ENCODE measurements at places on chromosomes 4 and X.

DNA sequence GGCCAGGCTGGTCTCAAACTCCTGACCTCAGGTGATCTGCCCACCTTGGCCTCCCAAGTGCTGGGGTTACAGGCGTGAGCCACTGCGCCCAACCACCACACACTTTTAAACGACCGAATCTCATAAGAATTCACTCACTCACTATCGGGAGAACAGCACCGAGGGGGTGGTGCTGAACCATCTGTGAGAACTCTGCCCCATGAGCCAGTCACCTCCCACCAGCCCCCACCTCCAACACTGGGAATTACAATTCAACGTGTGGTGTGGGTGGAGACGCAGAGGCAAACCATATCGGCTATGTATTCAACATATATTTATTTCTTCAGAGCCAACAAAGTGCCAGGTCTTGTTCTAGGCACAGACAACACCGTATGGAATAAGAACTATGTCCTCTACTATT lies 3.6 kb downstream of the TLR3 start:
- no peak for DNase-seq

DNA sequence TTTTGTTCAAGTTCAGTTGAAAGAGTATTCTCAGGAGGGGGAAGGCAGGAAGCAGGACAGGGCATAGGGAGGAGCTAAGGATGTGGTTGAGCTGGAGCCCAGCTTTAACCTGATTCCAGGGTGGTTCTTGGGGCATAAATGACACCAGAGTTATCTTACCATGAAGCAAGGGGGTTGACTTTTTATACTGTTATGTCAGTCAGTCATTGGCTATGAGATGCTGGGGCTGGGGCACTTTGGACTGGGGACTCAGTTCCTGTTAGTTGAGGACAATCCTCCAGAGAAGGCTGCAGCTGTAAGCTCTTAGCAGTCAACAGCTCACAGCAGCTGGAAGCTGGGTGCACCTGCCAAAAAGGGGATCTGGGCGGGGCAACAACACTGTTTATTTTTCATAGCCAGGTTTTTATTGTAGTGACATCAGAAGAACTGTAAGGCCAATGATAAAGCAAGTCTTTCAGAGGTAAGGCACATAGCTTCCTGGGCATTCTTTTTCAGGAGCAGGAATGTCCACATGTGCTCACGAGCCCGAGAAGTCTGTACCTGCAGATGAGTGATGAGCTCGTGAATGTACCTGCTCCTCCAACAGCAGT lies 78.5 kb downstream of the MID1IP1 start:
- no peak for DNase-seq

GRCh38 chr4:74499986-74500781 lies 55.2 kb downstream of the AREG start:
- no peak for DNase-seq

GRCh38 chrX:68922013-68922412 lies 93.2 kb downstream of the EFNB1 start:
- no peak for DNase-seq

DNA sequence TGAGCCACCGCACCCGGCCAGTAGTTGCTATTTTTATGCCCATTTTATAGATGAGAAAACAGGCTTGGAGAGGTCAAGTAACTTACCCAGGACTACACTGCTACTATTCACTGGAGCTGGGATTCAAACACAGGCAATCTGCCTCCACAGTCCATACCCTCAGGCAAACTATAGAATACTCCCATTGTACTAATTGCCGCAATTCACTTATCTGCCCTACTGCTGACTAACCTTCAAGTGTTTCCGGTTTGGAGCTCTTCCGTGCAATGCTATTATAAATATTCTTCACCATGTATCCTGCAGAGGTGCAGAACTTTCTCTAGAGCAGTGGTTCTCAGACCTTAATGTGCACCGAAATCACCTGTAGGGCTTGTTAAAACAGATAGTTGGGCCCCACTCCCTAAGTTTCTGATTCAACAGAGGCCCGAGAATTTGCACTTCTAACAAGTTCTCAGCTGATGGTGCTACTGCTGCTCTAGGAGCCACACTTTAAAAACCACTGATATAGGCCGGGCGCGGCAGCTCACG lies 1.9 kb upstream of the G3BP2 start:
- no peak for DNase-seq

GRCh38 chr4:135371137-135371536 lies 1169.5 kb upstream of the PABPC4L start:
- DNase-seq: no peak

DNA sequence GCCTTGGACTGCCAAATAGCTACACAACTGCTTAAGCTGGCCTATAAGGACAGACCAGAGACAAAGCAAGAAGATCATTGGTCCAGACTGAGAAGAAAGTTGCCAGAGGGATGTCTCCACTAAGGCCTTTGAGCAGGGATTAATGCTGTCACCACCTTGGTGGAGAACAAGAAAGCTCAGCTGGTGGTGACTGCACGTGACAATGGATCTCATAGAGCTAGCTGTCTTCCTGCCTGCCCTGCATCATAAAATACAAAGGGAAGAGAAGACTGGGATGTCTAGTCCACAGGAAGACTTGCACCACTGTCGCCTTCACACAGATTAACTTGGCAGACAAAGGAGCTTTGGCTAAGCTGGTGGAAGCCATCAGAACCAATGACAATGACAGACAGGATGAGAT lies 40.5 kb upstream of the FAM120C start:
- DNase-seq: no peak

GRCh38 chr4:159077702-159078495 lies 25.0 kb upstream of the RAPGEF2 start:
- no peak for DNase-seq

GRCh38 chrX:2635342-2635741 lies 55.8 kb upstream of the CD99 start:
- no peak for DNase-seq

DNA sequence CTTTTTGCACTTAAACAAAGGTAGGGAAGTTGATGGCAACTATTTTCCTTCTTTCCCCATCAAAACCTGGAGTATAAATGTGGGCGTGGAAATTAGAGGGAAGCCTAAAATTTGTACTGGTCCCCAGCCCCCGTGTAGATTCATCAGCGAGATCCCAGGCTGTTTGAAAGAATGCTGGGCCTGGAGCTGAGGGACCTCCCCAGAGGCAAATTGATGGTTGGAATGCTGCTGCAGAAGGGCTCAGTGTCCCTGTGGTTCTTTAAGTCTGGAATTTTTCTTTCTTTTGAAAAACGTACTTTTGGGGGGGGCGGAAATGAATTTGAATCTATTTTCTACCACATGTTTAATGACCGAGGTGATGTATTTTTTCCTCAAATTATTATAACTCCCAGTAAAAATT lies 197.2 kb downstream of the CBR4 start:
- DNase-seq: no peak

GRCh38 chr4:41134581-41134980 lies 79.8 kb downstream of the APBB2 start:
- no peak for DNase-seq

GRCh38 chrX:56786889-56787733 lies 58.1 kb downstream of the NBDY start:
- no peak for DNase-seq

DNA sequence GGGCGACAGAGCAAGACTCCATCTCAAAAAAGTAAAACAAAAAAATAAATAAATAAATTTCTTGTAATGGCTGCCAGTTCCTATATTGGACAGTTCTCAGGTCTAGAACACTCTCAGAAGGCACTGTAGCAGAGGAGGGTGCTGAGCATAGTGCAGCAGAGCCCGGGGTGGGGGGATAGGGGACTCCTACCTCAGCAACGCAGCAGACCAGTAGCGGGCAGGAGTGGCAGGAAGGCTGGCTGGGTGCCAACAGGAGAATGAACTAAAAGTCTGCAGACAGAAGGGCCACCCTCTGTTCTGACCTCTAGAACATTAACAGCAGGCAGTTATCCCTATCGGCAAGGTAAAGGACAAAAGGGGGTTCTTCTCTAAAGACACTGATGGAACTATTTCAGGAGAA lies 20.2 kb downstream of the PDK3 start:
- DNase-seq: no peak

GRCh38 chrX:39820938-39821708 lies 276.6 kb downstream of the BCOR start:
- peak; percentile 32 for DNase-seq

DNA sequence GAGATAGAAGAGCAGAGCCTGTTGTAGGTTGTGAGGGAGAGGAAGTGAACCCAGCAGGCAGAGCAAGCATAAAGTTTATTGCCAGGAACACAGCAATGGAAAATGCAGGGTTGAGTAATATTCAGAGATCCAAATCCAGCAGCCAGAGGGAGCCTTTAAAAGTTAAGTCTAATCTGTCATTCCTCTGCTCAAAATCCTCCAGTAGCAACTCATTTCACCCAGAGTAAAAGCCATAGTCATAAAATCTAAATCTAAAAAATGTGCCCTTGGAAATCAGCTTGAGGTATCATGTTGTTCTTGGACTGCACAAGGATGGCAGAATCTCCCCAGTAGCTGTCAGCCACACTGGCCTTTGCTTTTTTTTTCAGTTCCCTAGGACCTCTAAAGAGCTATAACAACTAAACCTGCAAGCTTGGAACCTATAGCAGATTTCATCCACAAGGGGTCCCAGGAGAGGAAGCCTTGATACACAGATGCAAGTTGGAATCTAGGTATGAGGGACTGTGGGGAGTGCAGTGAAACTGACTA lies 62.9 kb upstream of the FRAS1 start:
- no peak for DNase-seq

GRCh38 chrX:53186351-53186750 lies 38.7 kb downstream of the KDM5C start:
- no peak for DNase-seq

GRCh38 chr4:67052814-67053675 lies 492.3 kb downstream of the CENPC start:
- no peak for DNase-seq

DNA sequence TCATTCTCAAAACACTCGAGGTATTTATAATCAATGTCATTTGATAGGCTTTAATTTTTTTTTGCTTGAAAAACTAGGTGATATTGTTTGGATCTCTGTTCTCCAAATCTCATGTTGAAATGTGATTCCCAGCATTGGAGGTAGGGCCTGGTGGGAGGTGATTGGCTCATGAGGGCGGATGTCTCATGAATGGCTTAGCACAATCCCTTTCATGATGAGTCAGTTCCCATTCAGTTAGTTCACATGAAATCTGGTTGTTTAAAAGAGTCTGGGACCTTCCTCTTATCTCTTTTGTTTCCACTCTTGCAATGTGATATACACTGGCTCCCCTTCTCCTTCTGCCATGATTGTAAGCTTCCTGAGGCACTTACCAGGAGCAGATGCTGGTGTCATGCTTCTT lies 638.7 kb downstream of the DMD start:
- no peak for DNase-seq

GRCh38 chr4:76606645-76607265 lies 171.7 kb downstream of the SHROOM3 start:
- no peak for DNase-seq

DNA sequence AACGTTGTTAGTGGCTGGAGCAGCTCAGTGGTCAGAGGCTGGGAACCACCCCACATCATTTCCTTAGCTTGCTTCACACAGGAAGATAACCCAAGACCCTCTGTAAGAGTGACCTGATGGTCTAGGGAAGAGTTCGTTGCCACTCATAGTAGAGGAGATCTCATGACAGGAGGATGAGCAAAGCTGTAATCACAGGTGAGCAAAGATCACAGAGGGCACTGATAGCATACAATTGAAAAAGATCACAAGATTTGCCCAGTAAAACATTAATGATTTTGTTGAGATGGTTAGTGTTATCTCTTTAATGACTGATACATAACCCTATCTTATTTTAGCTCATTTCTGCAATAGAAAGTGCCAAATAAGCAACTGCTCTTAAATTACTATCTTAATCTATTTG lies 44.1 kb downstream of the LARP7 start:
- no peak for DNase-seq

DNA sequence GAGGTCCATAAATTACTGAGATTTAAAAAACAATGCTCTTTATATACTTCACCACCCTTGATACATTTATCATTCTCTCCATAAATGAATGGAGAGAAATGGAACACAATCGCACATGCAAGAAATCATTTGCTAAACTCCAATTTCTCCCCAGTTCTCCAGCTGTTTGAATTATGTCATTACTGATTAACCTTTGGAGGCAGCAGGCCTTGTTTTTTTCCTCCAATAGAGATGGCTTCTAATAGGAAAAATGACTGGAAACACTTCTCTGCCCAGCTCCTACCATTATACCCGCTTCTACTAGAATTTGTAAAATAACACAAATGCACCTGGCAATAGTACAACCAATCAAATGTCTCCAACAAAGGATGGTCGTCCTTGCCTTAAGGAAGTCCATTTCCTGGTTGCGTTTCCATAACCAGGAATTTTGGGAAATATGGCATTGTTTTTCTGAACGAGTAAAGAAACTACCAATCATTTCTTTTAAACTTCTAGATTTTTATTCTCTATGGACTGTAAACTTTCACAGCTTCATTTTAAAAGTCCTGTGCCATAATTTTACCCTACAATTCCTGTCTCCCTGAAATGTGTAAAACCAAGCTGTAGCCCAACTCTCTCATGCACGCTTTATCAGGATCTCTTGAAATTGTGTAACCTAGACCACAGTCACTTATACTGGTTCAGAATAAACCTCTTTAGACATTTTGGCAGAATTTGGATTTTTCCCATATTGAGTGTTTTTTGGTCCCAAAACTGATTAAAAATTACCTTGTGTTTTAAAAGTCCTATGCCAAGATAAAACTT lies 60.1 kb downstream of the APBB2 start:
- no peak for DNase-seq

- DNase-seq: no peak
Observed at GRCh38 chr4:66571145-66571695, 900.9 kb upstream of the EPHA5 start.

GRCh38 chrX:20664131-20664530 lies 397.4 kb upstream of the RPS6KA3 start:
- DNase-seq: no peak

- no peak for DNase-seq
Observed at GRCh38 chrX:8729811-8730210, 2.1 kb downstream of the ANOS1 start.

DNA sequence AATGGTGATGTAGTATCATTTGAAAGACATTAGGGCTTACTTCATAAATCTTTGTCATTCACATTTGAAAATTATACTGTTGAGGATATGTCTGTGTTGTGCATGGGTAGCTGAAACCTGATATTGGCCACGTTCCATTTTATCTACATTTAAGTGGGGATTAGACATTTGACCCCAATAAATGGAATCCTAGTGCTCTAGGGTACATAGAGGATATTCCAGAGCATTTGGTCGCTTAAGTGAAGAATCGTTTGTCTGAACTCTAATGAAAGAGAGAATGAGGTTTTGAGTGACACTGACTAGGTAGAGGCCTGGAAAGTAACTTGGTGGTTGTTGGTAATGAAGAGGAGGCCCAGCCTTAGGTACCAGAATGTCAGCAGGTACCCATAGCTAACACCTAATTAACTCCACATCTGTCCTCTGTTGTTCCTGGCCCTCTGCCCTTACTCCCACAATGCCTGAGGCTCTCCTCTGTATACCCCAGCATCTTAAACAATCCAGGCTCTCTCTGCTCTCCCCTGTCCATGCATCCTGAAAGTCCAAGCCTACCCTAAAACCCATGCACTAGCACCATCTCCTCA lies 299.5 kb upstream of the KLF3 start:
- no peak for DNase-seq

- no peak for DNase-seq
Observed at GRCh38 chr4:136873555-136873954, 658.7 kb downstream of the PCDH18 start.

Data from stimulated activated CD4-positive, alpha-beta T cell treated with anti-CD3 and anti-CD28 coated beads, Interleukin-12 subunit alpha, Interleukin-12 subunit beta, amount 100 ng/mL, for 4 hours (primary cell).